ENCODE measurements at places on chromosomes 13 and 19.

DNA sequence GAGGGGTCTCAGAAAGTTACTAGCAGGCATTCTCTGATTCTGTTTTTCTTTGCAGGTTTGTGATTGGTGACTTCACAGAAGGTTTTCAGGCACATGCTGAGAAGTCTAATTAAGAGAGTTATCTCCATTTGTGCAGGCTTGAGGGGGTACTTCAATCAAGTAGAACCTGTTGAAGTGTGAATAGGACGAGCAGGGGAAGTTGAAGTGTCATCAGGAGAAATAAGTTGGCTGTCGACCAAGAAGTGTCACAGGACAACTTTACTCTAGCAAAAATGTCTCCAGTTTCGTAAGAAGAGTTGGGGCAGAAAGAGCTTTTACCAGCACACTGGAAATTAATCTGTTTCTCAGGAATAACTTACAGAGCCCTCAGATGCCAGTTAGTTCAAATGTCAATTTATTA is 576.5 kb upstream of the SLITRK5 start:
- no peaks in the 10 kb centered on the region for H3K4me1 ChIP-seq
- no peaks in the 10 kb centered on the region for H3K36me3 ChIP-seq
- no peak for DNase-seq
- no peak overlapping the region for H3K4me3 ChIP-seq
- no peak overlapping the region for H3K27ac ChIP-seq
- no peaks in the 10 kb centered on the region for H3K27me3 ChIP-seq

- H3K4me1 ChIP-seq: peaks cover 2% of the 10 kb centered on the region
- H3K4me3 ChIP-seq: no peak overlapping the region
- H3K27ac ChIP-seq: no peak overlapping the region
- peaks cover 2% of the 10 kb centered on the region for H3K27me3 ChIP-seq
- DNase-seq: no peak
These were observed 207.8 kb downstream of the FOXO1 start for GRCh38 chr13:40458720-40458990.

DNA sequence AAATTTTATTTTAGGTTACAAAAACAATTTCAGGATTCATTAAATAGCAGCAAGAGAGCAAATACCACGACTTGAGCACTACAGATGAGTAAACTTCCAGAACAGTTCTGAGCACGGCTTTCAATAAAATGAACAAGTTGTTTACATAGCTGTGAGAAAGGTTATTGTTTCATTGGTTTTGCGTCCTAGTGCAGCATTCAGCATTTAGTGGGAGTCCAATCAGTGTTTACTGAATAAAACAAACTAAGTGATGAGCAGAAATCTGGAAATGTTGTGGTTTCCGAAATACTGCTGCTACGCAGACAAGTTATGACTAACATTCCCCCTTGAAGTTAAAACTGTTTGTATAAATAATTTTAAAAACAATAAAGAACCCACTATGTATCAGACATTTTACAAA is 251.5 kb upstream of the STARD13 start:
- H3K36me3 ChIP-seq: no peaks in the 10 kb centered on the region
- no peak for DNase-seq
- H3K27ac ChIP-seq: no peak overlapping the region
- peaks cover 7% of the 10 kb centered on the region for H3K27me3 ChIP-seq
- peaks cover 21% of the 10 kb centered on the region for H3K4me1 ChIP-seq
- no peak overlapping the region for H3K4me3 ChIP-seq

- H3K4me1 ChIP-seq: peaks cover 20% of the 10 kb centered on the region
- H3K4me3 ChIP-seq: no peak overlapping the region
- peaks cover 9% of the 10 kb centered on the region for H3K27me3 ChIP-seq
- DNase-seq: no peak
- no peak overlapping the region for H3K27ac ChIP-seq
These were observed 104.9 kb upstream of the ZNF536 start for GRCh38 chr19:30267332-30267731.
